ENCODE measurements at places on chromosomes 1 and 21.

DNA sequence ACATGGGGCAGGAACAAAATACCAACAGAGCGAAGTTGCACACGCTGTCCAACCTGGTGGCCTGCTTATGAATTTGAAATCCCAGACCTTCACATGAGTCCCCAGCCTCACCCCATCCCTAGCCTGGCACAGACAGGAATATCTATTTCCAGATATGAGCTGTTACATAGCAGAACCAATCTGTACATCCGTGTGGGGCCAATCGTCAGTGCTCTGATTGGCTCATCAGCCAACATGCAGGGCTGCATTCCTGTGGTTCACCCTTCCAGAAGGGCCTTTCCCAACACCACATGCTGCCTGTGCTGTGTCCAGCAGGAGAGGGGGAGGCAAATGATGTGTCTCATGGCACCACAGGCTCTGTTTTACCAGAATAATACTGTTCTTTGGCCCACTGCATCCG is 31.3 kb downstream of the CCN1 start:
- DNase-seq, result no peak

- no peak for DNase-seq
Measured at GRCh38 chr21:36202726-36203602, 46.3 kb downstream of the DOP1B start.

DNA sequence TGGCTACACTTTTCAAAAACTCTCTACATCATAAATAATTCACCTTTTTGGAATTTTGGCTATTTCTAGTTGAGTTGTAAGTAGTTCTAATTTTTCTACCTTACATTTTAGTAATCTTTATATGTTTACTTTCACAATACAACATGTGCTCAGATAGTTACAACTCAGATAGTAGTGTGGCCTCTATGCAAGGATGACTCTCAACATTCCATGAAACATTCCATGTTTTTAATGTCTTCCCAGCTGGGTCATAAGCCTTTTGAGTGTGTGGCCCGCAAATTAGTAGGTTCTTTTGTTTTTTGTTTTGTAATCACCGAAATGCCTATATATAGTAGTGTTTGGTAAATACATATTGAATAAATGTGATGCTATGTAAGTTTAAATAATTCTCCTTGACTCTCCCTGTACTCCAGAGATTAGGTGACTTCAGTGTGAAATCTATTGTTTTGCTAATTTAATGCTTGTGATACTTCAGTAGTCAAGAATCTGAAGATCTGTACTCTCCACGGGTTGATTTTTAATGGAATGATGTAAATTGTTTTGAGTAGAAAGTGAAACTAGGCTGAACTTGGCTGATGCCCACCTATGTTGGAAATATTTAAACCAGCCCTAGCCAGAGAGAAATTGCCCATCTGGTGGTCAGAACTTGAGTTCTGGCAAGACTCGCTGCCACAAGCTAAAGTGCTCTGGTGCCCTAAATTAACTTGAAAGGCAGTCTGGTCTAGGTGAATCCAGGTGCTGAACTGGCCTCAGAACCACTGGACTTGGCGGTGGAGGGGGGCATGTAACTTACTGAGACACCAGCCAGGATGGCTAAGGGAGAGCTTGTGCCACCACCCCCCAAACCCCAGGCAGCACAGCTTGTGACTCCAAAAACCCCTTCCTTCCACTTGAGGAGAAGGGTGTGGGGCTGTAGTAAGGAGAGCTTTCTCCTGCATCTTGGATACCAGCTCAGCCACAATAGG is 165.6 kb downstream of the USP25 start:
- no peak for DNase-seq

GRCh38 chr1:192810253-192810880 is 1.5 kb downstream of the RGS2 start:
- no peak for DNase-seq

- DNase-seq, result no peak
Measured at GRCh38 chr1:206001476-206001888, 1.7 kb downstream of the RAB7B start.

DNA sequence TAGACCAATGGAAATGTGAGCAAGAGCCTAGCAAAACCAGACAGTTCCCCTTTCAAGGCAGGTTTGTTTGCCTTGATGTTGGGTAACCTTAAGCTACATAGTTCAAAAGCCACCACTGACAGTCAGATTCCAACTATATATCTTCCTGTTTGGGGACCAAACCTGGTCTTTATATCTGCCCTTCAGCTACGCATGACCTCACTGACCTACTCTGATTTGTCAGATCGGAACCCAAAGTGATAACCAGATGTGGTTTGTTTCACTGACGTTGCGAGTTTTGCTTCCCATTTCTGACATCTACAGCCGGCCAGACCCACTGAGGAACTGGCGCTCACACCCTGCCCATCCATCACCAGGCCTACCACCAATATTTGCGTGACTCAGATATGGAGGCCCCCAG is 361.1 kb upstream of the CHRM3 start:
- no peak for DNase-seq

- DNase-seq, result no peak
Measured at GRCh38 chr21:41711416-41712007, 55.3 kb downstream of the RIPK4 start.

GRCh38 chr1:13935336-13935735 is 235.3 kb downstream of the PRDM2 start:
- DNase-seq, result no peak

DNA sequence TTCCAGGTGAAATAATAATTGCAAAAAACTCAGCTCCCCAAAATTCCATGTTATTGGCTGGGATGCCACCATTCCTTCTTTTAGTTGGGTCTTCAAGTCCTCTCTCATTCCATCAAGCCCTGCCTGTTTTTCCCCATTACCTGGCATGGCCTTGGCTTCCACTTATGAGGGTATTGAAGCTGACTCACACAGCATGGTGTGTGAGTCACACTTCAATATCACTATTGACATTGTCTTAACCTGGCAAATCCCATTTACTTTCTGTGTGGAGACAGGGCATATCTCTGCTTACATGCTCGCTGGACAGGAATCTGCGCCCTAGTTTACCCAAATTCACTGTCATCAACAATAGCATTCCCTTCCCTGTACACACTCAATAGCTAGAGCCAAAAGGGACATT is 1806.8 kb downstream of the BRINP3 start:
- no peak for DNase-seq

DNA sequence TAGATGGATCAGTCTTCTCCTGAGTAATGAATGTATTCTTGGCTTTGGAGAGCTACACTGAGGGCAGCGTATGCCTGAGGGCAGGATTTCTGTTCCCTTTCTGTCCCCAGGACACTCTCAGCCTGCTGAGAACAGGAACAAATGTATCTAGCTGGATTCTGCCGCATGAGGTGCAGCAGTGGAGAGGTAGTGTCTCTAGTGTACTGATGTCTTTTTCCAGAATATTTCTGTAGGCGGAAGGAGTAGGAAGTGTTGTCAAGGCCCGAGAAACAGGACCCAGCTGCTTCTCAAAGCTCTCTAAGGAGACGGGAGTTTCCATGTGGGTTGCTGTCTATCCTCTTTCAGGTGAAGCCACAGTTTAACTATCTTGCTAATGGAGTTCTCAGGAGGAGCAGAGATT is 65.5 kb downstream of the MT1HL1 start:
- DNase-seq, result no peak

- DNase-seq, result no peak
Measured at GRCh38 chr1:203183828-203184227, 2.7 kb downstream of the CHI3L1 start.

GRCh38 chr1:234863551-234863971 is 253.6 kb upstream of the IRF2BP2 start:
- no peak for DNase-seq

DNA sequence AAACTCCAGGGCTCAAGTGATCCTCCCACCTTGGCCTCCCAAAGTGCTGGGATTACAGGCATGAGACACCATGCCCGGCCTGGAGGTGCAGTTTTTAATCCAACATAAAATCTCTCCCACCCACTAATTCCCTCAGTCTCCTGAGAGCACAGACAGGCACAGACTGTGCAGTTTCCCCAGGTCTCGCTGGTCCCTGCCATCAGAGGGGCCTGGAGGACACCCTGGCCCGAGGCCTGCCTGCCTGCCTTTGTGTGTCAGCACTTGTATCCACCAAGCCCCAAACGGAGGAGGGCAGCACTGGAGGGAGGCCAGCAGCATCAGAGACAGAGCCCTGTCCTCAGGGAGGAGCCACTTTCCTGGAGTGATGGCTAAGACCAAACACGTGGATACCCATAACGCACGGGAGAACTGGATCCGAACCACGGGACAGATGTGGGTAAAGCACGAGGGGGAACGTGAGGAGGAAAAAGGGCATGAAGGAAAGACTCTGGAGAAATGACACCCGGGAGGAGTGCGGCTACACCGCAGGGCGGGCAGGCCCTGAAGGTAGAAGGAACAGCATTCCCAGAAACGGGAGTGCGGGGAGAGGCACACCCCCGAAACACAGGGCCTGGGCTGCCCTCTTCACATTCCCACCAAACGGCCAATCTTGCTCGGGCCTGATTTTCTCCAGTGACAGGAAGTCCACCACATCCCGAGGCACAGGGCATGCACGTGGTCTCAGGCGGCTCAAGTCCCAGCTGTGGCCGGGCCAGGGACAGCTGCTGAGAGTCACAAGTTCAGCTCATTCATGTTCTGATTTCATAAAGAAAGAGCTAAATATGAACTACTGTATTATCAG is 29.7 kb downstream of the NPHP4 start:
- no peak for DNase-seq

- DNase-seq, result peak; percentile 30
Measured at GRCh38 chr1:8858888-8859706, 19.4 kb downstream of the ENO1 start.

- no peak for DNase-seq
Measured at GRCh38 chr1:162502077-162502476, 4.5 kb downstream of the UHMK1 start.

GRCh38 chr1:9280015-9280860 is 12.5 kb upstream of the SPSB1 start:
- no peak for DNase-seq

DNA sequence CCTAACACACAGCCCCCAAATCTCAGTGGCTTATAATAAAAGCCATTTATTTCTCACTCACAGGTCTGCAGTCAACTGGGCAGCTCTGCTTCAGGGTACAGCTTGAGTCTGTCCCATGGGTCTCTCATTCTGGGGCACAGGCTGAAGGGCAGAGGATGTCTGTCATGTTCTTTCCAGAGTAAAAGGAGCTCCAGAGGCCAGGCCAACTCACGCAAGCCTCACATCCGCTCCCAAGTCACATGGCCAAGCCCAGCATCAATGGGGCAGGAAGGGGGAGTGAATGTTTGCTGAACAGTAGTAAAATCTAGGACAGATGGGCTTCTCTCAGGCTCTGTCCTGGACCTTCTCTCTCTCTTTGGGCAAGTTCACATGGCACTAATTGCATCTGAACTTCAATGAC is 7.1 kb upstream of the SSBP3 start:
- DNase-seq, result no peak

DNA sequence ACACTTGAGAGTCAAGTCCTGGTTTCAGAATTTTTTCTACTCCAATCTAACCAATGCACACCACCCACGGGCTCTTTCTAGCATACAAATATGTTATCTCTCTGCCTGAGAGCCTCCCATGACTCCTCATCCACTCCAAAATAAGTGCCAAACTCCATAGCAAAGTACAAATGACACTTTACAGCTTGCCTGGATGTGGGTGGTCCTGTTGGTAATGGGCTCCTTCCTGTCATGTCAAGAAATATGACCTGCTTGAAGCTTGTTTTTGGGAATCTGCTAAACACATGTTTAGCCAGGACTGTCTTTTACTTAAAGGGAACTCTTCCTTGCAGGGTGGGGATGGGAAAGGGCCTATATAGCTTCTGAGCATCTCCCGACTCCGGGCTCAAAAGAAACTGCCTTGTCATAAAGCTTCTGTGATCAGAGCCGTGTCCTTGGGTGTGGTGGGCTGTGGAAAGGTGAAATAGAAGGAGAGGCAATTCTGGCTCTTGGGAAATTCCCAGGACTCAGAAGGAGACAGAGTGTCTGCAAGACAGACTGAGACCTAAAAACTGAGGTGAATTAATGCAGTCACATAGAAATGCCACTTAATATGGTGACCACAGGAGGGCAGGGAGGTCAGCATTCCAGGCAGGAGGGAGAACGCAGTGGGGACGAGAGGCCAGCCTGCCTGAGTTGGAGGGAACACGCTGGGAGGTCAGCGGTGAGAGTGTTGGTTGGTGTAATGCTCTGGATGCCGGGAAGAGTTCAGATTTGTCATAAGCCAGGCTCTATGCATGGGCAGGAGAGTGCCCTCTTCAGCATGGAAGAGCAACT is 6.1 kb upstream of the IGFN1 start:
- peak; percentile 34 for DNase-seq

DNA sequence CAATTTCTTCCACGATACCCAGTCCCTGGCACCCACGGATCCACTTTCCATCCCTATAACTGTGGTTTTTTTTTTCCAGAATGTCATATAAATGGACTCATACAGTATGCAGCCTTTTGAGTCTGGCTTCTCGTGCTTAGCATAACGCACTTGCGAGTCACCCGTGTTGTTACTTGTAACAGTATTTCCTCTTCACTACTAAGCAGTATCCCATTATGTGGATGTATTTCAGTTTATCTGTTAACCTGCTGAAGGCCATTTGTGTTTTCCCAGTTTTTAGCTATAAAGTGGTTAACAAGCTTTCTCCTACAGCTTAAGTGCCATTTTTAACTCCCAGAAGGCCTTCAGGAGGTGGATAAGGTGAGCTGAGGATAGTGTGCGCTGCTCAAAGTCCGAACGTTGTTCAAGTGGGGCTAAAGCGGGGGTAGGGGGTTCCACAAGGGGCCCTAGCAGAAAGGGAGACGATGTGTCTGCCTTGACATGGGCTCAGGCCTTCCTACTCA is 829 bp downstream of the ADAR start:
- peak; percentile 53 for DNase-seq

- DNase-seq, result no peak
Measured at GRCh38 chr1:83673312-83673711, 325.6 kb downstream of the TTLL7 start.

DNA sequence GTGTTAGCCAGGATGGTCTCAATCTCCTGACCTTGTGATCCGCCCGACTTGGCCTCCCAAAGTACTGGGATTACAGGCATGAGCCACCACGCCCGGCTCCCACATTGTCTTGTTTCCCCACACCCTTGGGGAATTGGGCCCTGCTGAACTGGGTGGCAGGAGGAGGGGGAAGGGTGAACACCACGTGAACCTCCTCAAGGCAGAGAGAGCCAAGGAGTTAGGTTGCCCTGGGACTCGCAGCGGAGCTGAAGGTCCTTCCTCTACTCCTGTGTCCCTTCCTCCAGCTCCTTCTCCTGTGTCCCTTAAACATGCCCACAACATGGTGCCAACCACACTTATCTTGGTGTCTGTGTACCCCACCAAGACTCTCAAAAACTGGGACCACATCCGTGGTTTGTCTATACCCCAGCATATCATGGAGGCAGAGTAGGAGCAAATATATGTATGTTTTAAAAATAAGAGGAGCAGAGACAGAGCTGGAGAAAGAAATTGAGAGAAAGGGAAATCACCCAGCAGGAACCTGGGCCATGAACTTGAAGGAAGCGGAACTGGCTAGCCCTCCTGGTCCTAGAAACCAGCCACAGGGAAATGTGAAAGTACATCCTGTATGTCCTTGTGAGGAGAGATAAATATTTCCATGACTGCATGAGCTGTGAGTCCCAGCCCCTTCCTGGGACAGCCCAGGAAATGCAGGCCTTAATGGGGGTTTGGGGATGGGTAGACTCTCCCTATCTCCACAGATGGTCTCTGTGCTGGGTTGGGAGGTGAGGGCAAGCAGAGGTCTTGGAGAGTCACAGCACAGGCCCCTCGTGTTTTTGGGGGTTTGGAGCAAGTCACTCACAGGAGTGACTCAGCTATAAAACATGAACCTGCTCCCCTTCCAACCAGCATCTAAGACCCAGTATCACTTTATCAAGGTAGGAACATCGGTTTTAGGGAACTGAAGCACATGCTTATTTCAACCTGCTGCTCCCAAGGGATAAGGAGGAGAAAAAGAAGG is 9.4 kb upstream of the TAL1 start:
- no peak for DNase-seq

Measured in NCI-H1694 (cell line).